ENCODE measurements at places on chromosomes 7 and 10. TPM values are rescaled to one million over a fixed set of nuclear protein-coding genes. Genes with fewer than 3 reads are reported as not detected.

Gene AASS
- 38.0 TPM for total RNA-seq

Gene SUN3
- total RNA-seq: not detected

Gene ADAM12
- total RNA-seq: 0.46 TPM

Gene GDF2
- total RNA-seq: not detected

Gene FAM221A
- total RNA-seq: 10.5 TPM

Gene TMEM229A
- total RNA-seq: not detected

Gene EPDR1
- 57.2 TPM for total RNA-seq

Gene KCNH2
- total RNA-seq: 0.59 TPM

Gene KIAA1217
- 53.7 TPM for total RNA-seq

Gene C1QL3
- not detected for total RNA-seq

Gene ASIC3
- 3.2 TPM for total RNA-seq

Gene NPY
- not detected for total RNA-seq

Gene SH2D4B
- total RNA-seq: 0.55 TPM

Gene ANXA8L1
- 45.3 TPM for total RNA-seq

- peak; percentile 24 for DNase-seq
These were observed 104.0 kb downstream of the JCAD start for GRCh38 chr10:29955329-29955935.

- no peak for DNase-seq
These were observed 8.4 kb upstream of the HYCC1 start for GRCh38 chr7:23022258-23022769.

DNA sequence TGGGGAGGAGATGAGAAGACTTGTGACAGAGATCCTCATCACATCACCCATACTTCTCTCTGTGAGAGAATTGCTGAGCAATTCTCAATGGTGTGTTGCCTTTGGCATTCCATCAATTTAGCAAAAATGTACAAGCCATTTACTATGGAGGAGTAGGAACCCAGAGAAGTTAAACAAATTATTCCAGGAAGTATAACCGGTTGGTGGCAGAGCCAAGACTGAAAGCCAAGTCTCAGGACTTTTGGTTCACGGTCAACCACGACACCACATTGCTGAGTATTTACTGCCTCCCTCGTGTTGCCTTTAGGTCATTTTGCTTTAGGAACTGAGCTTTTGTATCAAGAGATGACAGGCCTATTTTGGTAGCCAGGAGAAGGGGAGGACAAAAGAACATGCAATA, 88.0 kb upstream of the ELMO1 start:
- DNase-seq: no peak

DNA sequence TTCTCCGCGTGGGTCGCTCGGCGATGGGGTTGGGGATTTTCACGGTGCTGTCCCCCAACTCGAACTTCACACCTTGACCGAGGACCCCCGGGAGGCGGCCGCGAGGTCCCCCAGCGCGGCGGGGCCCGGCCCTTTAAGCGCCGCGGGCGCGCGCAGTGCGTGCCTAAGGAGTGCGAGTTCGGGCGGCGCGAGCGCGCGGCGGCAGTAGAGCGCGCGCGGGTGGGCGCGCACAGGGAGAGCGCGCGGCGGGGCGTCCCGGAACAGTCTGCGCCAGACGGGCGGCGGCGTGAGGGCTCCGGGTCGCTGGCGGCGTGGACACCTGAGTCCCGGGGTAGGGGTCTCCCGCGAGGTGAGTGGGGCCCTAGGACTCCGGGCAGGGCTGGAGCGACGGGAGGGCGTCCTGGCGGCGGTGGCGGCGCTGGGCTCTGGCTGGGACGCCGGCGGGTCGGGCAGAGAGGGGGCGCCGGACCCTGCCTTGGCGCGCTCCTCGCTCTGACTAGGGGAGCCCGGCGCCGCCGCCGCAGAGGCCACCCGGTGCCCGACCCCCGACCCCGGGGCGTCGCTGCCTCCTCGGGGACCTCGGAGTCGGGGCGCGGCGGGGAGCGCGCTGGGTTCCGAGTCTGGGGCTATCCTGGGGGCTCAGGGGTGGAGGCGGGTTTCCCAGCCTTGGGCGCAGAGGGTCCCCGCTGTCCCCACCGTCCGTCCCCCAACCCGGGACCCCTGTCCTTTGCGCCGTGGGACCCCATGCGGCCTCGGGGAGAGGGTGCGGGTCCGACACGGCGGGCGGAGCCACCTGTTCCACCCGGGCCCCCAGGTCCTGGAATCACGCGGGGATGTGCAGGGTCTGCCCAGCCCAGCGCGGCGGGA, at the start of gene PROSER2:
Gene PROSER2 (plus strand): TSS at position 235 of the 867 bp plus-strand sequence. CDS start 28,722 bp downstream, outside the sequence.
- peak; percentile 64 for DNase-seq

DNA sequence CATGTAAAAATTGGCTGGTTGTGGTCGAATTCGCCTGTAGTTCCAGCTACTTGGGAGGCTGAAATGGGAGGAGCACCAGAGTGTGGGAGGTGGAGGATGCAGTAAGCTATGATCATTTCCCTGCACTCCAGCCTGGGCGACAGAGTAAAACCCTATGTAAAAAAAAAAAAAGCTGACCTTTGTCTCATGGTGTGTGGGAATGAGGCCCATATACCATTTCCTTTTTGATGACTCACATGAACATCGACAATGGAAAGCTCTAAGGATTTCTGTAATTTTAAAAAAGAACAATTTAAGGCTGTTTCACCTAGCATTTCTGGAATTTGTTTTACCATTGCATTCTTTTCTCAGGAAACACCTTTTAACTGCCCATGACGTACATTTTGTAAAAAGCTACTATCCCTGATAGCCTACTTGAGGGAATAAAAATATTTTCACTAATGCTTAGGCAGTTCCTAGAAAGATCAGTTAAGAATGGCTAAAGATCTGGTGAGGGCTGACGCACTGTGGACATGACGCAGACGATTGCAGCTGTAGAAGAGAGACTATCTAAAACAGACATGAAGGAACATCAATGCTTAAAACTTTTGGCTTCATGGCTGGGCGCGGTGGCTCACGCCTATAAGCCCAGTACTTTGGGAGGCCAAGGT, 400.6 kb upstream of the IGFBP3 start:
- no peak for DNase-seq

GRCh38 chr10:72016608-72017300, 52.6 kb downstream of the CHST3 start:
- no peak for DNase-seq

GRCh38 chr10:117472872-117473271, 69.7 kb upstream of the EMX2 start:
- DNase-seq: no peak

DNA sequence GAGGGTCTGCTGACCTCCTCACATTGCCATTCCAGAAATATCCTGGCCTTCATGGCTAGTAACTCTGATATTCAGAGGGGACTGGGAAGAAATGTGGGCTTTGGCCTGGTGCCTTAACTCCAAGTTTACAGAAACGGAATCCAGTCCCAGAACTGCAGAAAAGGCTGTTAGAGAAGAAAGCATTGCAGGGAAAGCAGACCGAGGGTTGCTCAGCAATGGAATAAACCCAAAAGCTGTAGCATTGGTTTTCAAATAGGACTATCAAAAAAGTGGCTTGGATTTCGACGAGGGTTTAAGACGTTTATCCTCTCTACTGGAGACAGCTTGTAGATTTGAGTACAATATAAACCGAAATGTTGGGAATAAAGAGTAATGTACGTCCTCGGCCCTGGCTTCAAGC, 425.8 kb upstream of the FOXK1 start:
- DNase-seq: no peak

DNA sequence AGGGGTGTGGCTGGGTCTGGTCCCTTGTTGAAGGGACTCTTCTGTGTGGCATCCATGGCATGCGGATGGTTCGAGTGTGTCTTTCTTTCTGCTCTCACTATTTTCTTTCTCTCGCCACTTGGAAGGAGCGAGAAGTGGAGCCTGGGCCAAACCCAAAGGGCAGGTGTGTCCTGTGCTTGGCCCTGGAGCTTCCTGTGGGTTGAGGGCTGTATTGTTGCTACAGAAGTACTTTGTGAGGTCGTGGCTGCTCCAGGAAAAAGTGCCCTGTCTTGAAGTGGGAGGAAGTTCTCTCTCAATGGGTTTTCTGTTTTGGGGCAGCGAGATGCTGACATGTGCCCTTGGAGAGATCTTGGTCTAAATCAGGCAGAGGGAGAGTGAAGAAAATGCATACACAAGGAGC, 72.0 kb downstream of the DOCK1 start:
- no peak for DNase-seq

DNA sequence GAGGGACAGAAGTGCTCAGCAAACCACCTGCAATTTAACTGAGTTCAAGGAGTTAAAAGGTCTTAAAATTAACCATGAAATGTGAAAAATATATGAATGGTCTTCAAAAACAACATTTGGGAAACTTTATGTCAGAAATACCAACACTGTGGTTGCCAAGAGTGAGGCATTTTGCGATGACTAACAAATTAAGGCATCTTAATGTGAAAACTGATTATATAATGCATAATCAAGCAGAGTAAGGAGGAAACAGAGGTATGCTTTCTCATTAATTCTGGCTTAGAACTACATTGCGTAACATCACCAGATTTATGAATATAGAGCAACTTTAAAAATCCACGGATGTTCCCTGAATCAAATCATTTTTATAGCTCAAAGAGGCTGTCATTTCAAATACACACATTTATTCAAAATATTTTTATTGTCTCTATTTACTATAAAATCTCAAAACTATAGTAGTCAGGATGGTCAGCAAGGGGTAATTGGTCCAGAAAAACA, 335.5 kb downstream of the LRRTM3 start:
- DNase-seq: no peak

All from upper lobe of left lung (tissue), 6 donors.